LNCaP clone FGC (cell line): ENCODE measurements at places on chromosomes 3 and 15.

GRCh38 chr15:68935400-68935937 is 5.1 kb downstream of the SPESP1 start:
- DNase-seq: no peak

DNA sequence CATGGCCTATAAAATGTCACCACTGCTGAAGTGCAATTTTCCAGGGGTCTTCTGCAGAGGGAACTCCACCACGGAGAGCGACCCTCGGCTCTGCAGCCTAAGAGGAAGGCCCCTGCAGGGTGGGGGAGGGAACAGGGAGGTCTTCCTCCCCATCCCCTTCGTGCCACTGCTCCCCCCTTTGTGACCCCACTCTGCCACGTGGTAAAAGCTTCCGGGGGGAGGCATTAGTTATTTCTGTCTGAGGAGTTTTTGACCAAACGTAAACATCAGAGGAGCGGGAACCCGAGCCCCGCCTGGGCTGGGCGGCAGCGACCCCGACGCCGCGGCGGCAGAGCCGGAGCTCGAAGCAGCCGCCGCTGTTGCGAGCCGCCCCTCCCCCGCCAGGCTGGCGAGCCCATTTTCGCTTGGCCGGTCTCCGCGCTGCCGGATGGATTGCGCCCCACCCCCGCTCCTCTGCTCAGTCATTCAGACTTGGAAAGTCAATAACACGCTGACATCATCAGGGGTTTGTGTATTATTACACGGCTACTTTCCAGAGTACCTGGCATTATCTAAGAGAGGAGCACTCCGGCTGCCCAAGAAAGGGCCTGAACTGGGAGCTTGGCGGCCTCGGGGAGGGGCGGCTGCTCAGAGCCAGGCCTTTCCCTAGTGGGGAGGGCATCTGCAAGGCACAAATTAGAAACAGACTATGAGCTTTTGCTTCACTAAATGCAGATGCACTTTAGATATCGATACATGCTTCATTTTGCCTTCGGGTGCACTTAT is 162.5 kb upstream of the TBL1XR1 start:
- peak; percentile 99 for DNase-seq

GRCh38 chr3:36319680-36320079 is 60.6 kb upstream of the STAC start:
- no peak for DNase-seq

GRCh38 chr3:82509106-82509842 is 747.8 kb upstream of the GBE1 start:
- DNase-seq: no peak

GRCh38 chr15:96112018-96112417 is 218.5 kb upstream of the NR2F2 start:
- no peak for DNase-seq

DNA sequence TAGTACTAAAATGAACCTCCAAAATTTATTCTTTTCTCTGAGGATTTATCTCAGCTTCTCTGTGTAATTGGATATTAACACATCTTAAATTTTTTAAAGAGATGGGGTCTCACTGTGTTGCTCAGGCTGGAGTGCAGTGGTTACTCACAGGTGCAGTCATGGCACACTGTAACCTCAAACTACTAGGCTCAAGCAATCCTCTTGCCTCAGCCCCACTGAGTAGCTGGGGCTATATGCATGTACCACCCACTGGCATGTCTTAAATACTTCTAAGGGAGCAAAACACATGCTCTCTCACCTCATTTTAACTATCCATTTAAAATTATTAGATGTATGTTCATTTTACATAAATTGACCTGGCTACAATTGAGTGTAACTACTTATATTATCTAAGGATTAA is 11.3 kb upstream of the TMEM87A start:
- DNase-seq: no peak

- no peak for DNase-seq
These were observed 7.2 kb downstream of the ACAN start for GRCh38 chr15:88810446-88810845.

DNA sequence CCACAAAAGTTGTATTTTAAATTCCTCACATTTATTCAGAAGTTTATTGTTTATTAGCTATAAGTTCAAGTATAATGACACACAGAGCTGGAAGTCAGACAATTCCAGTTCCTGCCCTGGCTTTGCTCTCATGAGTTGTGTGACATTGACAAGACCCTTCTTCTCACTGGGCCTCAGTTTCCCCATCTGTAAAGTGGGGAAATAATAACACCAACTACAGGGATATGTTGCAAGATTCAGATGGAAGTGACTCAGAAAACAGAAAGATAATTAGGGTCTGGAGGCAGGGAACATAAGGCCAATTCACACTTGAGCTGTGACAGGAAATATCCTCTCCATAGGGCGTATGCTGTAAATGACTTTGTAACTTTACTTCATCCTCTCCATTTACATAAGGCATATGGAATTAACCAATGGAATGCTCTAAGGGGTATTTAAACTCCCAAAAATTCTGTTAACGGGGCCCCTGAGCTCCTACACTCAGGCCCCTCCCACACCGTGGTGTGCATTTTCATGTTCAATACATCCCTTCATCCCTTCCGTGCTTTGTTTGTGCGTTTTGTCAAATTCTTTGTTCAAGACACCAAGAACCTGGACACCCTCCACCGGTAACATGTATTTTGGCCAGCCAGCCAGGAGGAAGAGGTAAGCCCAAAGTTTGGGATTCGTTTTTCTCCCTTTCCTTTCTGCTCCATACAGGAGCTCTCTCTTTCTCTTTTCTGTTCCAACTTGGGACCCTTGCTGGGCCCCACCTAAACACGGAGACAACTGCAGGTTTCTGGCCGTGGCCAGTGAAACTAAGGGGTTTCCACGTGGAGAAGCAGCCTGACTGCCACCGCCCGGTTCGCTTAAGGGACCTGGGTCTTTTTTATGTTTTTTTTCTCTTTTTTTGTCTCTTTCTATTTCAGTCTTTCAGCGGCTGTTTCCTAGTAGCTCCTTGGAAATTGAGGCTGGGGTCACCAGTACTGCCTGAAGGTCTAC is 16.9 kb downstream of the CYP11A1 start:
- DNase-seq: no peak

- no peak for DNase-seq
These were observed 3.7 kb downstream of the TCAIM start for GRCh38 chr3:44342176-44342790.

DNA sequence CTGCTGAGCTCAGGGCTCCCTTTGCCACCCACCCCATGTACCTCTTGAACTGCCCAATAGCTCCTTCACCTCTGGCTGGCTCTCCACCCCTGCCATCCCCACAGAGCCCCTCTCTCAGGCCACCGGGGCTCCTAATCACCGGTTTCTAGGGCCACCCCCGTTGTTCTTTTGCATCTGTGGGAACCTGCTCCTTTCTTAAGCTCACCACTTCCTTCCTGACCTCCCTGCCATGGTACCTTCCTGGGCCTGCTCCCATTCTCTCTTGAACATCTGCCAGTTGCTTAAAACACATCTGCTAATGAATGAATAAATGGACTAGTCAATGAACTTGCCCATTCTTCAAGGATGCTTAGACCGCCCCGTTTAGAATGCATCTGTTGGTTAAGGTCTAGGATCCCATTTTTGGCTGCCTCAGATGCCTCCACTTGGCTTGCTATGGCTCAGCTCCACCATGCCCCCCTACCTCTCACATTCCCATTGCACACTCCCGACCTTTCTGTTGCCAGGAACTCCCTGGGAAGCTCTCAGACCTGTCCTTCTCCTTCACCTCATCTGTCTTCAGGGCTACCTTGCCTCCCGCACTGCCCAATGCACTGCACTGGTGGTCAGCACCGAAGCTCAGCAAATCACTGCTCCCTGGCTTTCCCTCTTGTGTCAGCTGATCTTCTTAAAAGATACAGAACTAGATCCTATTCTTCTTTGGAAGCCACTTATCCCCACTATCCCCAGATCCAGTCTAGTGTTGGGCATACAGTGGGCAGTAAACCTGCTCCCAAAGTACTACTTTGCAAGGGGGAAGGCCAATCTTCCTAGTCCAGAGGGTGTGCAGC is 9.1 kb downstream of the AMOTL2 start:
- no peak for DNase-seq

DNA sequence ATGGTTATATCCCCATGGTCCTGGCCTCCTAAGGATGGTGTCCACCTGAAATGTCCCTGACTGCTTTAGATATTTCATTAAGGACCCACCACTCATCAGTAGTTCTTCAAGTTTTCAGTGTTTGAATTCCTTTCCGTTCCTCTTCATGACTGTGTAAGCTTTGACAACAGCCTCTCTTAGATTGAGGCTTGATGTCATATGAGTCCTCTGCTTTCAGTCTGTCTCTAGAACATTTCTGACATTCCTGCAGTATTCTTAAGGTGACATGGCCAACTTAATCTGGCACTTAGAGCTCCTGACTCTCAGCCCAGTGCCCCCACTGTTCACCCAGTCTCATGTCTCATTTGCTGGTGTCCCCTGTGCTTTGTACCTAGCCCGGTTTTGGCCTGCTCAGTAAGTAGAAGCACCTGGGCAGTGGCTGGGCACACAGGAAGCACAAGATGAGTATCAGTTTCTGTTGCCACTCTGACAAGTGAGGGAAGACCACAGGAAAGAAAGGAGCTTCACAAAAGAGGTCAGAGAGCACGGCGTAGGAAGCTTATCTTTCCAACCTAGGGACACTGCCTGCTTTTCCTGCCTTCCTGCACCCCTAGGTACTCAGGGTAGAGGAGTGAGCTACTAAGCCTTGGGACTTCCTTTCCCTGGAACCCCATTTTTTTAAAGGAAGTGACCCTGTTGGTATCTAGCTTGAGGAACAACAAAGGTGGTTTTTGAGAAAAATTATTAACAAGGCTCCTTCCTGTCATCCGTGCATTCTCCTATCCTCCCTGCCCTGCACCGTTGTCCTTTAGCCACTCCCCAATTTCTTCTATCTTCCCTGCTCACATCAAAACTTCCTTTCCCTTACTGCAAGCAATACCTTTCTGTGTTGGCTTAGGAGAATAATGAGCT is 103.1 kb downstream of the KLHL25 start:
- no peak for DNase-seq

- no peak for DNase-seq
These were observed 329.2 kb upstream of the LRRC3B start for GRCh38 chr3:26293329-26293844.

GRCh38 chr15:82958638-82959037 is 6.1 kb upstream of the HOMER2 start:
- no peak for DNase-seq

DNA sequence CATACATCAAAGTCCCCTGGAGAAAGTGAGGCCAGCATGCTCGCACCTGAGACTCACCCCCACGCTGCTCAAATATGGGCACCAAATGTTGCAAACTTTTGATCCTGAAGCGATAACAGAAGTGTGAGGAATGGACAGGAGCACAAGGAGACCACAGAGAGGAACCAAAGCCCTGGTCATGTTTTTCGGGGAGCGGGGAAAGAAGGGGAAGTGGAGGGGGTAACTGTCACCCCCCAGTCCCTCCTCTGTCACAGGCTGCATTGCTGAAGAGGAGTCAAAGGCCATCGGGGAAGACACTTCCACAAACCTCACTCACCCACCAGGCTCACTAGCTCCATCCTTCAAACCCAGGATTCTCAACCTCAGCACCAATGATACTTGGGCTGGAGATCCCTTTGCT is 182.4 kb downstream of the UACA start:
- no peak for DNase-seq

DNA sequence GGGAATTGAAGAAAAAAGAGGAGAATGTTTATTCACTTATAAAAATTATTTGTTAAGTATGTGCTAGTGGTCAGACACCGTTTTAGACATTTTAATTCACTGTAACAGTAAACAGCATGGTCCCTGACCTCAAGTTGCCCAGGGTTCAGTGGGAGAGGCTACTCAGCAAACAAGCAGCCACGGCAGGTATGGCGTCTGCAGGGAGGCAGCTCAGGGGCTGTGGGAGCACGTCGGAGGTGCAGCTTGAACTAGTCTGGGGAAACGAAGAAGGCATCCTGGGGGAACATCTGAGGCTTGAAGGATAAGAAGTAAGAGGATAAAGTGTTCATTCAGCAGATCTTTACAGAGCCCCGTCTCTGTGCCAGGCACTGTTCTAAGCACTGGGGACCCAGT is 66.0 kb downstream of the CRTC3 start:
- no peak for DNase-seq

DNA sequence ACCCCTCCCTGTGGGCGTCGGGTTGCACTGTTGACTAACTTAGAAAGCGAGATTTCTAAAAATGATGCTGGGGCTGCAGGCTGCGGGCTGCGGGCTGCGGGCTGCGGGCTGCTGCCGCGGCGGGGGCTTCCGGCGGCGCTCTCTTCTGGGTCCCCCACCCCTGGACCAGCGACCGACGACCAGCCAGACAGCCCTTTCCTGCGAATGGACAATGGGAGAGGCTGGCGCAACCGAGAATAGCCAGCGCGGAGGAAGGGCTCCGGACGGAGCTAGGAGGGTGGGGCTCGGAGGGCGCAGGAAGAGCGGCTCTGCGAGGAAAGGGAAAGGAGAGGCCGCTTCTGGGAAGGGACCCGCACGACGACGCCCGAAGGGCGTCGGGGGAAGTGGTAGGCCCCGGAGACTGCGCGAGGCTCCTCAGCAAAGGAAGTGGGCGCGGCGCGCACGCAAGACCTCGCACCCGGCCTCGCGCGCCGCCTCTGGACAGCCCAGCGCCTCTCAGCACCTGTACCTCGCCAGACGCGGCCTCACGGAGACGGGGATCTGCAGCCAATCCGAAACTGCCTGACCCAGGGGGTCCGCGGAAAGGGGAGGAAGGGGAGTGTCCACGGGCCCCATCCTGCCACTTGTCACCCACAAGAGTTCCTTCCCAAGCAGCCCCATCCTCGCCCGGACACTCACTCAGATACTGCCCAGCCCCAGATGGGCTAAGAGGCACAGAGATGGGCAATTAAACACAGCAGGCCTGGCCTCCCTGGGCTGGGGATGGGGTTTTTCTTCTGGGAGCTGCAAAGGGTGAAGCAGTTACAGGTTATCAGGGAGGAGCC is 70.7 kb downstream of the SLC12A8 start:
- no peak for DNase-seq

DNA sequence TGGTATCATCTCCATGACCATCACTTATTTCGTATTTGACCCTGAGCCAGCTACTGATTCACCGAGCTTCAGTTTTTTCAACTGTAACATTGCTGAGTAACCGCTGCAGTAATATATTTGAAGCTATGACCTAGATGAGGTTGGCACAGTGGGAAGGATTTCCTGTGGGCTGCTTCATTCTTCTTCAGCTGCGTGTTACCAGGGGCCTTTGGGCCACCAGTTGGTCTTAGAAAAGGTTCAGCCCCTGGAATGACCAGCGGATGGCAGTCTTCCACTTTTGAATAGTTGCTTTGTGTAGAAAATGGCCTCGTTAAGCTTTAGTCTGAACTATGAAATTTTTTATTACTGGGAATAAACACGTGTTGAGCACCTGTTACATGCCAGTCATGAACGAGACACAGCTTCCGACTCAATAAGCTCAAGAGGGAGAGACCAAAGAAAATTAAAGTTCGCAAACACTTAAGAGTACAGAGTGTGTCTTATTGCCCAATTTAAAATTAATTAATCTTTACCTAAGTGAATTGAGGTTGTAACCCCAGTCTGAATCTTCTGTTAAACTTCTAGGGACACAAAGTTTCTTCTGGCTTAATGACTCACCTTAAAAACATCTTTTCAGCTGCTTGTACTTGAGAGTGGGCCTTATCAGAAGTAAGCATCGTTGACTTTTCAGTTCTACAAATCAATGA is 57.6 kb upstream of the NR2E3 start:
- peak; percentile 75 for DNase-seq

GRCh38 chr3:157746391-157746790 is 243.2 kb upstream of the VEPH1 start:
- DNase-seq: no peak

- DNase-seq: no peak
These were observed 12.8 kb downstream of the ARMC8 start for GRCh38 chr3:138199851-138200250.

GRCh38 chr15:37548116-37548515 is 386.3 kb upstream of the TMCO5A start:
- no peak for DNase-seq

- DNase-seq: no peak
These were observed 19.6 kb downstream of the NR2F2 start for GRCh38 chr15:96349857-96350720.
